Nasal cavity respiratory epithelium epithelial cell of viscerocranial mucosa (primary cell): ENCODE measurements at places on chromosomes 2 and 18. TPM values are rescaled to one million over a fixed set of nuclear protein-coding genes. Genes with fewer than 3 reads are reported as not detected.

CDH2 gene
- 0.34 and 6.9 TPM in 2 replicates for total RNA-seq

C2orf42 gene
- 19.5 and 22.4 TPM in 2 replicates for total RNA-seq

ARHGAP15 gene
- 0.07 TPM in 1 of 2 replicates, not detected in the other for total RNA-seq

RFX8 gene
- total RNA-seq = not detected in 2 replicates

LTBP1 gene
- 7.9 and 44.0 TPM in 2 replicates for total RNA-seq

UCN gene
- total RNA-seq = 1.0 and 1.1 TPM in 2 replicates

GAD1 gene
- total RNA-seq = 0.34 and 2.2 TPM in 2 replicates
